ENCODE measurements at places on chromosomes 11 and 22.

- no peak for DNase-seq
Observed at GRCh38 chr11:4619514-4619913, 11.5 kb upstream of the TRIM68 start.

- DNase-seq, result no peak
Observed at GRCh38 chr11:3008746-3009336, 16.7 kb upstream of the NAP1L4 start.

- DNase-seq, result no peak
Observed at GRCh38 chr11:82873919-82874333, 26.3 kb downstream of the PRCP start.

- DNase-seq, result no peak
Observed at GRCh38 chr11:32030875-32031503, 59.9 kb upstream of the RCN1 start.

DNA sequence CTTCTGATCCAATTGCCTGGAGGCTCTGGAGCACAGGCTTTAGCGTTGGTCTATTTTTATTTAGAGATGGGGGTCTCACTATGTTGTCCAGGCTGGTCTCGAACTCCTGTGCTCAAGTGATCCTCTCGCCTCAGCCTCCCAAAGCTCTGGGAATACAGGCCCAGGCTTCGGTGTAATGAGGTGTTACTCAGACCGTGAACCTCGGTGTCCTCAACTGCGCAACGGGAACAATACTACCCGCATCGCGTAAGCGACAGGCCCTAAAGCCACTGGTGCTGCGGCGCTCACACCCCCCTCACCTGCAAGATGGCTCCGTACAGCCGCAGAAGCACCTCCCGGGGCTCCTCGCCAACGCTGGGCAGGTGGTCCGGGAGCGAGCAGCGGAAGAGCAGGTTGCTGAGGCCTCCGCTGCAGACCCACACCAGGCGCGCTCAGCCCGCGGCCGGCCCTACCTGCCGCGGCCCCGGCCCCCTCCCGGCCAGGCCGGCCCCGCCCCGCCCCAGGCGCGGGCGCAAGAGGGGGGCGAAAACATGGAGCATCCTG is 628 bp downstream of the CHKB start:
- no peak for DNase-seq

- DNase-seq, result peak; percentile 88
Observed at GRCh38 chr11:20022363-20023081, 137.8 kb downstream of the DBX1 start.

- no peak for DNase-seq
Observed at GRCh38 chr22:46595545-46595944, 24.6 kb upstream of the GRAMD4 start.

DNA sequence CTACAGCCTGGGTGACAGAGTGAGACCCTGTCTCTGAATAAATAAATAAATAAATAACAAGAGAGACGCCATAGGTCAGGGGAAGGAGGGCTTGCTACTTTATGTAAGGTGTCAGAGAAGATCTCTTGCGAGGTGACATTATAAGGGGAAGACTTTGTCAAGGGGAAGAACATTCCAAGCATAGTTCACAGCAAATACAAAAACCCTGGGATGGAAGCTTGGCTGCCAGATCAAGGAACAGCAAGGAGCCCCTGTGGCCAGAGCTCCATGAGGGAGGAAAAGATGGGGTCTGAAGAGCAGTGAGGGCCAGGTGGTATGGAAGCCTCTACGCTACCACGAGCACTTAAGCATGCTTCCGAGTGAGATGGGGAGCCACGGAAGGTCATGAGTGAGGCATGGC is 62.3 kb downstream of the AHNAK start:
- no peak for DNase-seq

- DNase-seq, result no peak
Observed at GRCh38 chr22:41620589-41621098, at the start of gene DESI1. Gene DESI1 (minus strand): TSS chr22:41621043. CDS start chr22:41620839, 204 bp downstream.

- DNase-seq, result no peak
Observed at GRCh38 chr11:34425867-34426266, 12.9 kb upstream of the CAT start.

DNA sequence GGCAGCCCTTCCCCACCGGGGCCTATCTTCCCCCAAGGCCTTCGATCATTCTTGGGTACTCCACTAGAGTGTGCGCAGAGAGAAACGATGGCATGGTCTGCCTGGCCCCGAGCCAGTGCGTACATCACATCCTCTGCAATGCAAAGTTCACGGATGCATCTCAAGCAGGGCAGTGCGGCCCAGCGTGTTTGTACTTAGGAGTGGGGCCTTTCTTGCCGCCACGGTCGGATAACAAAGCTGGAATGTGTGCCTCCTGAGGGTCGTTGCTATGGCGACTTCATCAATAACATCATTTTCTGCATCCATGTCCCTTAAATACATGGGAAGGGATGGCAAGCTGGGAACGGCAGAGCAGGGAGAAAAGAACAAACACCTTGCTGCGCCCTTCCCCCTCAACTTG is 73.9 kb downstream of the SCUBE1 start:
- no peak for DNase-seq

DNA sequence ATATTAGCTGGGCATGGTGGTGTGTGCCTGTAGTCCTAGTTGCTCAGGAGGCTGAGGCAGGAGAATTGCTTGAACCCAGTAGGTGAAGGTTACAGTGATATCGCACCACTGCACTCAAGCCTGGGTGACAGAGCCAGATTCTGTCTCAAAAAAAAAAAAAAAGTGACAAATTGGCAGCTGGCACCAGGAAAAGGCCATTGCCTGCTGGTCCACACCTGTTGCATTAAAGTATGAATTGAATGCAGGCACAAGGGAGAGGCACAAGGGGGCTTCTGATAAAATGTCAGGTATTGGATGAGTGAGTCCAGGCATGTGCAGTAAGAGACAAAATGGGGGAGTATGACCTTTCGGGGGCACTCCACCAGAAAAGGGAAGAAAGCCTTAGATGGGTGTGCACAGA is 28.2 kb downstream of the ZNF70 start:
- DNase-seq, result no peak

DNA sequence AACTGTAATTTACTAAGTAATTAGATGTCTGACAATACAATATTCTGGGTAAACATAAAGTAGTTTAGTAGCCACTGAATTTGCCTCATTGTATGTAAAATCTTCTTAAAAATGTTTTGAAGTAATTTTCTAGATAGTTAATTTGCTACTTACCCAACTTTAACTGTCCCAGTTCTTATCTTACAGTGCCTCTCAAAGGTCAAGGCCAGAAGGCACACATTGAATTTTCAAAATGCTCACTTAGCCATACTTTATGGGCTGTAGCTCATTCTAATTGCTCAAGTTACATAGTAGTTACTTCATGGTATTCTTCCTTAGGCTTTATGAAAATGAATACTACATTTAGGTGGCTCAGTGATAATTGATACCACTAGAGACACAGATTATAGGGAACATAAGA is 666.6 kb downstream of the CNTN5 start:
- DNase-seq, result no peak

Data from renal pelvis (tissue), 12 donors.